ENCODE measurements at places on chromosomes 4 and X.

DNA sequence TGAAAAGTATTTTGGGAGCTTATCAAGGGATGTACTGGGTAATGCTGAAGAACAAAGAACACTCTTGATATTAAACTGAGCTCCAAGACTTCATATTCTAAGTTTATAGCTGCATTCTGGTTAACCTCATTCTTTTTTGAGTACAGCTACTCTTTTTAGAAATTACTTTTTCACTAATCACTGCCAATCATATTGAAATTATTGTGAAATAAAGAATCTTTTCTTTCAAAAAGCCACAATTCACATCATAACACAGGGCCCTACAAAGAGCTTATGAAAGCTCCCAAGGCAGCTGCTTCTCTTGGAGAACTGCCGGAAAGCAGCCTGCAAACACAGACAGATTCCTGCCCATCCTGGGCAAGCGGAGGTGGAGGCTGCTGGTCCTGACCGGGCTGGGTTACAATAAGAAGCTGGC, 121.4 kb downstream of the RNF150 start:
- no peak for DNase-seq

- DNase-seq, result no peak
Measured at GRCh38 chrX:54177306-54177705, 5.7 kb downstream of the FAM120C start.

GRCh38 chrX:41921492-41922430, 1.6 kb downstream of the CASK start:
- no peak for DNase-seq

DNA sequence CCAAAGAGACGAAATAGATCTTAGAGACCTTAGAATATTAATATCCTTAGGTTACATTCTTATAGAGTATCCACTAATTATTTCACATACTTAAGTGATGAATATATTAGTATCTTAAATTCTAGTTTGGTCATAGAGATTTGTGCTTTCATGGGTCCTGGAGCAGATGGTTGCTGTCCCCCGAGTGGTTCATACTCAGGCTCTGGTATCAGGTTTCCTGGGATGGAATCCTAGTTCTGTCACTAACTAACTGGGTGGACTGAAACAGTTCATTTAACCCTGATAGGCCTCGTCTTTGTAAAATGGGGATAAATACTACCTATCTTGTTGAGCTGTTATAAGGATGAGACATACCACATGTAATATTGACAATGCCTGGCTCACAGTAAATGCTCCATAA, 264.6 kb downstream of the TENM3 start:
- DNase-seq, result no peak

GRCh38 chr4:74320559-74321118, 12.4 kb downstream of the EPGN start:
- DNase-seq, result no peak

DNA sequence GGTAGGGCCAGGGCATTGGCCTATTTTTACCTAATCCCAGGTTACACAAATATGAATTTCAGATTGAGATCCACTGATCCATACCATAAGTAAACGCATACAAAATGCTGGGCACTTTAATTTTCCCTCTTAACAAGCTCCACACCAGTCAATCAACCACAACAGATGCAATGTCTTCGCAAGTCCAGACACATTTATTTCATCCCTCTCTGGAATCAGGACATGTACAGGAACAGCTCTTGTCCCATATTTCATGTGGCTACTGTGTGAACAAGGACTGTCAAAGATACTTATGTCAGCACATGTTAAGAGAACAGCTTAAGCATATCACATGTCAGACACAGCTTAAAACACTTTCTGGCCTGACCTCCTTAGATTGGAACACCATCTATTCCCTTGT, 145.9 kb downstream of the PPP3CA start:
- no peak for DNase-seq

GRCh38 chrX:129845616-129846190, 2.0 kb upstream of the ZDHHC9 start:
- DNase-seq, result no peak

DNA sequence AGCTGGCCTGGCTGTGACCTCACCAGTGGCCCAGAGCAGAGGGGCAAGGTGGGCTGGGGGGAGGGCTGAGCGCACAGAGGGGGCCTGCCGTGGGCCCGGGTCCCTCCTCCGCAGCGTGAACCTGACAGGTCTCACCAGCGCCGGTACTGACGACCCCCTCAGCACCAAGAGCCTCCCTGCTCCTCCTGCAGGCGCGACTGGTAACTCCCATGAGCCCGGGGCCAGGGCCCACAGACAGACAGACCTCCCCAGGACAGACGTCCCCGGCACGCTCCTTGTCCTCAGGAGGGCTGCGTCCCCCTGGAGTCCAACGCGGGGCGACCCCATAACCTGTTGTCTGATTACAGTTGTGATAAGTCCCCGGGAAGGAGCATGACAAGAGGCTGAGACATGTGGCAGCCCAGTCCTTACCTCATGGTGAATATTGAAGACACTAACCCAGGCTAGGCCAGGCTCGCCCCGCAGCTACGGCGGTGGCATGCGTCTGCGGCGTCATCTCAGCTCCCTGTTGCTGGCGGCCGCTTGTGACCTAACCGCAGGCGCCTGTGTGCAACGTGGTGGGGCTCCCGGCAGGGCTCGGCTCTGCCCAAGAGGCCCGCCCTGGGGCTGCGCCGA, 8.5 kb downstream of the AKAP17A start:
- DNase-seq, result no peak

DNA sequence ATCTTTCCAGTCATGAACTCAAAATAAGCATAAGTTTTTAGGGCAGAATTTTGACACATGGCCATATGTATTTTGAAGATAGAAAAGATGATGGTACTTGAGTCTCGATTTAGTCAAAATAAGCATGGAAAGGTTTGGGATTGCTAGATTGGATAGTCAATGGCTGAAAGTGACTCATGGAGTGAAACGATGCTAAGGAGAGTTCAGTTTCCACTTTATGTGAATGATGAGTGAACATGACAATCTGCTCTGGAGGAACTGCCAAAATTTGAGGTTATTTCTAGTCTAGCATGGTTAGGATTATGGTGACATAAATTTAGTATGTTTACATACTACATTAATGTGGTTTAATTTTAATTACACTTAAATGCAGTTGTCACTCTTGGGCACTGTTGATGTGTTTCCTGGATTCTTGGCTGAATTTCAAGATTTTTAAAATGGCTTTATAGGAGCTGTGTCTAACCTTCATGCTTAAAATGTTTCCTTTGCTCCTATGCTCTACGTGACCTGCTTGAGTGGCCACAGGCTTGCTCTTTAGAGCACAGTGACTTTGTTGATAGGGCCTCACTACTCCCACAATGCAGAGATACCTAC, 17.1 kb downstream of the DDX3X start:
- no peak for DNase-seq

GRCh38 chr4:146224326-146224966, 10.1 kb downstream of the REELD1 start:
- no peak for DNase-seq

DNA sequence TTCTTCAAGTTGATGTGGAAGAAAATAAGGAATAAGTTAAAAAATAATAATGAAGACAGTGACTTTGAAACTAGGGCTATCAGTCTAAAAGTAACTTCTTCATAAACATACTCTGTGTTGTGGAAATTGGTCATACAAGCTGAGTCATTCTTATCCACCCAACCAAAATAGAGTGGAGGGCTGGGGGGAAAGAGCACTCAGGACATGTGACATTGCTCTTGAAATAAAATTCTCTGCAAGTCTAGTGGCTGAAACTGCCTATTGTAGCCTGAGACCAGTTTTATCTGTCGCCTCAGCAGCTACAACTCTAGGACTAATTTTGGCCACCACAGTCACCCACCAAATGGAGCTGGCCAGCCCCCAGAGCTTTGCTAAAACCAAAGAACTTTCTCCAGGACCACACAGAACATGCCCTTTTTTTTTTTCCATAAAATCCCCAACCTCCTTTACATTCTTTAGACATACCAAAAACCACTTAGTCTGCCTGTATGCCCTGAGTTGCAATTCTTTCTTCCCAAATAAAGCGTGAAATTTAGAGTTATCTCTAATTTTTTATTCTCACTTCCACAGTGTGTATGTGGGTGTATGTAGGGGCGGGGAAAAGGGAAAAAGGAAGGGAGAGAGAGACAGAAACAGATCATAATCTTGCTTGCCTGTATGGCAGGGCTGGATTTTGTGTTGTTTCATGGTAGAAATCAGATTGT, 23.0 kb upstream of the SLC25A4 start:
- no peak for DNase-seq

DNA sequence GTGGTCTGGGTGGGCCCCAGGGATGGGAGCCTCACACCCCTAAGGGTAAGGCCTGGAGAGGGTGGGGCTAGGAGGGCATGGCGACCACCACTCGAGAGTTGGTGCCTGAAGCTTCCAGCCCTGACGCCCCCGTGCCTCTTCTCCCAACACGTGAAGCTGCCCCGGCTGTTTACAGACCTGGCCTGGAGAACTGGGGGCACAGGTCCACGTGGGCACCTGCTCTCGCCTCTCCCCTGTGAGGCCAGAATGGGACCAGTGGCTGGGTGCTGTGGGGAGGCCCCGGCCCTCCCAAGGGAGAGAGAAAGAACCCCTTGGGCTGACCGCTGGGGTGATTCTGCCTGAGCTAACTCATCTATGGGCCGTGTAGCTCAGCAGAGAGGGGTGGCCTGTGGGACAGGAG, 15.5 kb downstream of the NAT8L start:
- no peak for DNase-seq

DNA sequence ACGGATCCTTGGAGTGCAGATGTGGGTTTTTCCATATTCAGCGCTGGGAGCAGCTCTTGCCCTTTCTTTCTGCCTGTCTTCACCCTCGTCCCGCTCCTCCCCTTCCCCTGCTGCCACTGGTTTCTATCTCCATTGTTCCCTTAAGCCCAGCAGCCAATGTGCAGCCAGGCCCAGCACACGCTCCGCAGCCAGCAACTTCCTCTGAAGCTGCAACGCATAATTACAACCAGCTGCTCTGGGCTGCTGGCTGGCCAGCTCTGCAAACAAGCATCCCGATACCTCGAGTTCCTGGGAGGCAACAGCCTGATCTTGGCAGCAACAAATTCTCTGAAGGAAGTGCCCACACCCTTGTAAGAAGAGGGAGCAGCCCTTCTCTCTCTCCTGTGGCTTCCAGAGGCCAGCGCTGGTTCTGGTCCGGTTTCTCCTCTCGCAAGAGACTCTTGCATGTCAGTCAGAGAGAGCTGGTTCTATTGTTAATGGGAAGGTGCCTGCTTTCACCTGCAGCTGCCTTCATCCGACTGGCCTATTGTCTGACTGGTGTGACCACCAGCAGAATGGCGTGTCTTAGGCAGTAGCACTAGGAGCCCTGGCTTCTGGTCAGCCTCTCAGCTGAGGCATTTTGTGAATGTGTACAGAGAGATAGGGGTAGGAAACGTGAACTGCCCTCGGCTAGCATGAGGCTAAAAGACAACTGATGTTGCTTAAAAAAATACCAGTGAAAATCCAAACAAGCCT, 83.8 kb upstream of the MAML3 start:
- no peak for DNase-seq

DNA sequence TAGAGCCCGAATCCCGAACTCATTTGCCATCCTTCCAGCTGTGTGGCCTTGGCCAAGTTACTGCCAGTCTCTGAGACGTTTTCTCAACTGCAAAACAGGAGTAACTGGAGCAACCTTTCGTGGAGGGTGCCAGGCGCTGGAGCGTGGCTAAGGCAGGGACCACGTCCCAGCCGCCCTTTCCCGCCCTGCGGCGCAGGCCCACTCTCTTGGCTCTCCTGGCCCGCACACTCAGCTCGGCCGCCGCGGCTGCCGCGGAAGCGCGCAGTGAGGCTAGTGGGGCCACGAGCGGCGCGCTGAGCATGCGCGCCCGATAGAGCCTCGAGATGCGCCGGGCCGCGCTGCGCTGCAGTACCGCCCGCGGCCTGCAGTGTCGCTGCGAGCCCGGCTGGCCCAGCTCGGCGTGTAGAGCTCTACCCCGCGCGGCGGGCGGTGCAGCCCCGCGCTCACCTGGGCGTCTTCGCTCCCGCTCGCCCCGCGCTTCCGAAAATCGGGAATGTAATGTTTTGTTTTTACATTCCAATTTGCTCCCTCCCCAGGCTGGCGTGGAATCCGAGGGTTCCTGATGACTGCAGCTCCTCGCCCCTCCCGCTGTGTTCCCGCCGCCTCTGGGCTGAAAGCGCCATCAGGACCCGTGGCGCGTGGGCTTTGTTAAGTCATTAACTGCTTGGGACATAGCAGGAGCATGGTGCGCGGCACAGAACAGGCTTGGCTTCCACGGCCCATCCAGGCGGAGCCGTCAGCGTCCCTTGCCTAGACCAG, 4.0 kb upstream of the ZNF518B start:
- DNase-seq, result no peak

- no peak for DNase-seq
Measured at GRCh38 chr4:151143162-151143561, 43.7 kb downstream of the RPS3A start.
